NCI-H82 (cell line): ENCODE measurements at places on chromosomes 4 and X.
A peak's percentile ranks its signal among the peaks of the same experiment; 100 is the strongest.

- no peak for DNase-seq
These were observed 91.5 kb downstream of the UPRT start for GRCh38 chrX:75365243-75365975.

GRCh38 chrX:78321809-78322208 lies 5.6 kb downstream of the CYSLTR1 start:
- DNase-seq = no peak

DNA sequence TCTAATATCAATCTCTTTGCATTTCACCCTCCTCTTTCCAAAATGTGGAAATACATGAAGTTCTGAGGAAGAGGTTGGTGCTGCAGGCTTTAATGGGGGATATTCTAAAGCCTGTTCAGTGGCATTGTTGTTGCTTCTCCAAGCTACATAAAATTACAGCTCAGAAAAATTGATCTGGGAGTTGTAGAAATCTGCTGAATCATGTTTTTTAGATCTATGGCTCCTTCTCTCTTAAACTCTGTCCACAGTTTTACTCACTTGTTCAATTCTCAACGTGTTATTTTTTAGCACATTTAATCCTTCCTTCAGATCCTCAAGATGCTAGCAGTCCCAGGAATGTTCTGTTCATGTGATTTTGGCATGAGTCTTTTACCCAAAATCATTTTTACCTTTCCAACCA lies 949.5 kb upstream of the ADGRL3 start:
- DNase-seq = no peak

GRCh38 chr4:105996845-105997244 lies 101.6 kb downstream of the NPNT start:
- DNase-seq = no peak

- no peak for DNase-seq
These were observed 10.1 kb downstream of the ELF4 start for GRCh38 chrX:130100180-130100579.

DNA sequence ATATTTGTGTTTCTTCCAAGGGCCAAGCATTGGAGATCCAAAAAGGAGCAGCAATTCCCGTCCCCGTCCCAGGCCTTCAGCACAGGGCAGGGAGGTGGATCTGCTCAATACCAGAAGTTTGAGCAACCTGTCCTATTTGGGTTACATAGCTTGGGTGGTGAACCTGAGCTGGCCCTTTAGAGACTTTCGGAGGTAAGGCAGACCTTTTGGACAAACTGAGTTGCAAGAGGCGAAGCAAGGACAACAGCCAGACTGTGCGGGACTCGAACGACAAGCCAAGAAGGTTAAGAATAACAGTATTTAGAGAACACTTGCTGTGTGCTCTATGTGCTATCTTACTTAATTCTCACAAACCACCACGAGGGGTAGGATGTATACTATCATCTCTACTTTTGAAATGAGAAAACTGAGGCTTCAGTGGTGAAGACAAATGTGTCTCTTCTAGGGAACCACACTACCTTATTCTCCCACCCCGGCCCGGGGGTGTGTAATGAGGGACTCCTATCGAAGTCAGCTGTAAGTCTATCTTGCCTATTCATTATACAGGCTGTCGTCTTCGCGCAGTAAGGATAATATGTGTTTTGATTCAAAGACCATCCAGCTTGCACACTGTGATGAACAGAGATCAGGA lies 1.3 kb downstream of the NOP14 start:
- peak; percentile 50 for DNase-seq

GRCh38 chr4:44145868-44146267 lies 302.7 kb downstream of the KCTD8 start:
- DNase-seq = no peak

DNA sequence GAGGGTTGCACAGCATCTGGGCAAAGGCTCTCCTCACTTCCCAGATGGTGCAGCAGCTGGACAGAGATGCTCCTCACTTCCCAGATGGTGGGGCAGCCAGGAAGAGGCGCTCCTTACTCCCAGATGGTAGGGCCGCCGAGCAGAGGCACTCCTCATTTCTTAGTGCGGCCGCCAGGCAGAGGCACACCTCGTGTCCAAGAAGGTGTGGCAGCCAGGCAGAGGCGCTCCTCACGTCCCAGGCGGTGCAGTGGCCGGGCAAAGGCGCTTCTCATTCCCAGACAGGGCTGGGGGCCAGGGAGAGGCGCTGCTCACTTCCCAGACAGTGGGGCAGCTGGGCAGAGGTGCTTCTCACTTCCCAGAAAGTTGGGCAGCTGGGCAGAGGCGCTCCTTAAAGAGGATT lies 48.8 kb downstream of the ZNF732 start:
- no peak for DNase-seq
